ENCODE measurements at places on chromosomes 12 and 14.

- DNase-seq: no peak
Measured at GRCh38 chr14:36087411-36087810, 89.1 kb downstream of the PTCSC3 start.

GRCh38 chr12:96486751-96487613 lies 2.4 kb upstream of the CFAP54 start:
- DNase-seq: no peak

- no peak for DNase-seq
Measured at GRCh38 chr12:92041742-92042141, 103.9 kb downstream of the BTG1 start.

DNA sequence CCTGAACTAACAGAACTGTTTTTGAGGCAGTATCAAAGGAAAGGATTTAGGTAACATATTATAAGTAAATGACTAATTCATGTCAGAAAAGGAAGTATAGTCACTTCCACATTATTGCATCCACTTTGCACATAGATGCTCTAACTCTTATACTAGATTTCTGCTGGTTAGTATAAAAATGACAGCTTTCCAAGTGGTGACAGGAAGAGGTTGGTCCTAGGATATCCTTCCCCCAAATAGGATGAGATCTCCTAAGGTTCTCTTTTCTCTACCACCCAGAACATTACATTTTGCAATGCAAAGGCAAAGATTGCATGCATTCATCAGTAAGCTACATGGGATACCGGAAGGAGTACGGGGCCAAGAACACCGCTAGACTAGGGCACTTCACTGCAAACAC lies 15.2 kb downstream of the DAD1 start:
- DNase-seq: no peak

- no peak for DNase-seq
Measured at GRCh38 chr14:101774006-101774795, 12.7 kb downstream of the PPP2R5C start.

- DNase-seq: no peak
Measured at GRCh38 chr14:90717916-90718315, 98.3 kb downstream of the TTC7B start.

- no peak for DNase-seq
Measured at GRCh38 chr12:121793440-121793837, at the start of gene RHOF. TSS of gene RHOF (minus strand) at chr12:121793688. CDS start at chr12:121793633, 55 bp downstream.

GRCh38 chr14:81305743-81306142 lies 85.0 kb upstream of the GTF2A1 start:
- no peak for DNase-seq

- no peak for DNase-seq
Measured at GRCh38 chr14:85618978-85619377, 89.0 kb downstream of the FLRT2 start.

DNA sequence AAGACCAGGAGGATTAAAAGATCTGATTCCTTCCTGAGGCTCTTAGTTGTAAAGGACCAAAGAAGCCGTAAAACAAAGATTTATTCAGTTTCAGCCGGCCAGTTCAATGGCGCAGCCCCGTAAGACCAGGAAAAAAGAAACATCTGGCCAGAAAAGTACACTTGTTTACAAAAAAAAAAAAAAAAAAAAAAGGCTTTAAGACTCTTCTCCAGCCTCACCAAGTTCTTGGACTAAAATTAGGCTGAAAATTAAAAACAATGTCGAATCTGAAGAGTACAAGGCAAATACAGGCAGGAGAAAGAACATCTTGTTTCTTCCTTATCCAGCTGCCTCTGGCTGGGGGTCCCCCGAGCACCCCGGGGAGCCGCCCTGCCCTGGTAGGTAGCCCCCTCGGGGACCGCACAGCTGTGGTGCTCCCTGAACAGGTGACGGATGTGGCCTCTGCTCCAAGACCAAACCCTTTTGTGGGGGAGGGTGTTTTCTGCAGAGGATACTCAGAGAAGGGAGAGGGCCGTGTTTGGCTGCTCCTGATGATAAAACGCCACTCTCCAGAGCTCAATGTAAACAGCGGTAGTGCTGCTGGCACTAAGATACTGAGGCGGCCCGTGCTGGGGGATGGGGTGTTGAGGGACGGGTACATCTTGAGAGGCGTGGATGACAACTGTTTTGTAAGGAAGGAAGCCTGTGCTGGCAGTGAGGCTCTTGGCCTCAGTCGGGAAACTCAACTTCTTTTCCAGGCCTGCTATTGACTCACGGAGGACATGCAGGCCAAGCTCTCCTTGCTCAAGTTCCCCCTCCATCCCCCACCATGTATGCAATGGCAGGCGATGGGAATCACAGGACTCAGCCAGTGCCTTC lies 201.0 kb upstream of the DIO3 start:
- no peak for DNase-seq

DNA sequence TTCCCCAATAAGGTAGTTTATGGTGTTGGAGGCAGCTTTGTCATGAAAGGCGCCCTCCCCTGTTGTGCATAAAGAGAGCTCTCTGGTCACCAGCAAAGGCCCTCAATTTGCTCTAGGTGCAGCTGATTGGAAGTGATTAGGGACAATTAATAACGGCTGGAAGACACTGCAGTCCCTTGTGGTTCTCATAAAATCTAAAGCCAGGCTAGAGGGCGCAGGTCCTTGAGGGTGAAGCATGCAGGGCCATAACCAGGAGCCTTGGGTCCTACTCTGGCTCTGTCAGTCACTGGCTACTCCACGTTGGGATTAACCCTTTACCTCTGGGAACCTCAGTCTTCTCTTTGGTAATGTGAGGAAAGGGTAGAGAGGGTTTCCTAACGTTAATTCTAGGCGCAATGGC lies 1.9 kb downstream of the DAAM1 start:
- DNase-seq: no peak

DNA sequence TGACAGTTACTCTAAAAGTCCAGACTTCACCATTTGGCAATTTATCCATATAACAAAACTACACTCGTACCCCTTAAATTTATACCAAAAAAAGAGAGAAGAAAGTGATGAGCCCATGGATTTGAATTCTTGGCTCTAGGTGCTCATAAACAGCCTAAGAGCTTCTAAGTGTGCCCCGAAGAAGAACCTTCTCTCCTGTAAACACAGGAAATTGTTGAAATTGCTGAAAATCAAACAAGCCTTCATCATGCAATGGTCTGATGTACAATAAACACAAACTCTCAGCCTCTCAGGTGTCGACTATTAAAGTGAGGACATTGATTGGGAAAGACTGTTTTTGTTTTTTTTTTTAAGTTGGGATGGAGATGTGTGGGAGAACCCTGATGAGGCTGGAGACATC lies 21.8 kb downstream of the PDE6H start:
- DNase-seq: no peak

DNA sequence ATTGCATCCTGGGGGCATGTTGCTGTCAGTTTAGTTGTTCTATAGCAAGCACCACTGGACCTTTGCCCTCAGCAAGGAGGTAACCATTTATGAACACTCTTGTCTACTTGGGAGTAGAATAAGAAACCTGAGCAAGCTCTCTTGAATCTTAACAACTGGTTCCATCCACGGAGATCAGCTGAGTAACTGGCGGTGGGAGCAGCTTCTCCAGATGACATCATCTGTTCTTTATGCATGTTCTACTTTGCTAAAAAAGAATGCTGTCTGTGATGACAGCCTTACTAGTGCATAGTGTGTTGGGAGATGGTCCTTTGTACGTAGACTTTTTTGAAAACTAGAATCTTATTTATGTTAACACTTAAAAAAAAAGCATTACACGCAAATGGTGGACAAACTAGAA lies 17.7 kb downstream of the SLC4A8 start:
- no peak for DNase-seq

- DNase-seq: no peak
Measured at GRCh38 chr14:90023176-90023896, 38.5 kb upstream of the KCNK13 start.

- DNase-seq: no peak
Measured at GRCh38 chr12:98478606-98479005, 36.8 kb upstream of the TMPO start.

GRCh38 chr14:31360919-31361662 lies 59.3 kb downstream of the HEATR5A start:
- DNase-seq: no peak

- DNase-seq: peak; percentile 2
Measured at GRCh38 chr12:126772171-126772864, 1494.7 kb upstream of the TMEM132C start.

GRCh38 chr12:93583627-93584392 lies 11.3 kb downstream of the SOCS2 start:
- DNase-seq: no peak

DNA sequence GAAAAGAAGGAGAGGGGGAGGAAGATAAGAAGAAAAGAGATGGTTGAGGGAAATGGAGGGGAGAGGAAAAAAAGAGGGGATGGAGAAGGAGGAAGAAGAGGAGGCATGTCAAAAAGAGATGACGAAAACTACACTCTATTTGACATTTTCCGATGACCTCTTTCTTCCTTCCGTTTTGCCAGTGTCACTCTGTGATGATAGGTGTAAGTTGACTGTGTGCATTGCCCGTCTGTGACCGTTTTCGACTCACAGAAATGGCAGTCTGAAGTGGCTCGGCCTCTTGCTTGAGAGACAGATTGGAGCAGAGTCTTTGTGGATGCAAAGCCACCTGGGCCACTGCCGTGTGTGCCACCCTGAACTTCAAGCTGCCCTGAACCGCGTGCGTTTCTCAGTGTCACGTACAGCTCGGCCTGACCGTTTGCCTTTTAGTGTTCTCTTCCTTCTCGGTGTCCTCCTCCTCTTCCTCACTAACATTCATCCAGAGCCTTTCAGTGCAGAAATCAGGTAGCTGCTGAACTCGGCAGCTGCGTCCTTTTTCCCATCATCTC lies 32.7 kb downstream of the ELK3 start:
- DNase-seq: no peak

GRCh38 chr12:127550271-127550670 lies 716.7 kb upstream of the TMEM132C start:
- no peak for DNase-seq

DNA sequence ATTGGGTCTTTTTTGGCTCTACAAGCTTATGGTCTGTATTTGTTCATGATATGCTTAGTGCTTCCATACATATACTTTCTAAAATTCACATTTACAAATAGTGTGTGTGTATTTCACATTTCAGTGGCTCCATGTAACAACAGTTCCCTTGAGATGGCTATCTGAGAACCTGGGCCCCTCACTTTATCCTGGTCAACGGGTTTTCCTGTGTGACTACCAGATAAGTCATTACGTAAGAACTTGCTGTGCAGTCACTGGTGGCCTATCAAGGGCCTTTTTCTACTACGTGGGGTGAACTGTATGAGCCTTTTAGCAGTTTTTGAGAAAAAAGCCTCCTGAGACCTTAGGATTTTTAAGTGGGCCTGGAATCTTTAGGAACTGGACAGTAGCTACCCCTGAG lies 454.1 kb downstream of the PCNX1 start:
- no peak for DNase-seq

- DNase-seq: no peak
Measured at GRCh38 chr14:101501858-101502615, 59.3 kb upstream of the DIO3 start.

Measured in stimulated activated CD8-positive, alpha-beta memory T cell treated with anti-CD3 and anti-CD28 coated beads, Interleukin-12 subunit alpha, Interleukin-12 subunit beta, amount 100 ng/mL, for 1 hour (primary cell).